Stimulated activated CD8-positive, alpha-beta memory T cell treated with anti-CD3 and anti-CD28 coated beads, Interleukin-7, amount 100 ng/mL, for 24 hours (primary cell): ENCODE measurements at places on chromosomes 4 and X.

DNA sequence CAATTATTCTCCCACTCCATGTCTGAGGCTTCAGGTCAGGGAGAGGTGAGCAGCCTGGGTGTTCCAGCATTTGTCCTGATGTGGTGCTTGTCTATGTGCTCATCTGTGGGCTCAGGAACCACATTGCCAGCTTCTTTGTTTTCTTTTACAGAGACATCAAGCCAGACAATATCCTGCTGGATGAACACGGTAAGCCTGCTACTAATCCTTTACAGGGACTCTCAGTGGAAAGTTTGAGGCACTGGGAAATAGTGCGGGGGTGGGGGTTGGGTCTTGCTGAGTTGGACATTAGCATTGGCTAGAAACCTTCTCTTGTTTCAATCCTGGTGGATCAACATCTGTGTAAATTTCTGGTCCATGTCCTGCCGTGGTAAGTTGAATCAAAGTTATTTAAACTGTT is 310.3 kb downstream of the EVC2 start:
- no peak for DNase-seq

GRCh38 chr4:162838671-162839070 is 328.0 kb downstream of the NAF1 start:
- DNase-seq, result no peak

GRCh38 chrX:40209951-40210617 is 112.3 kb upstream of the BCOR start:
- no peak for DNase-seq

- DNase-seq, result no peak
These were observed 29.5 kb downstream of the SMPX start for GRCh38 chrX:21728276-21728968.

DNA sequence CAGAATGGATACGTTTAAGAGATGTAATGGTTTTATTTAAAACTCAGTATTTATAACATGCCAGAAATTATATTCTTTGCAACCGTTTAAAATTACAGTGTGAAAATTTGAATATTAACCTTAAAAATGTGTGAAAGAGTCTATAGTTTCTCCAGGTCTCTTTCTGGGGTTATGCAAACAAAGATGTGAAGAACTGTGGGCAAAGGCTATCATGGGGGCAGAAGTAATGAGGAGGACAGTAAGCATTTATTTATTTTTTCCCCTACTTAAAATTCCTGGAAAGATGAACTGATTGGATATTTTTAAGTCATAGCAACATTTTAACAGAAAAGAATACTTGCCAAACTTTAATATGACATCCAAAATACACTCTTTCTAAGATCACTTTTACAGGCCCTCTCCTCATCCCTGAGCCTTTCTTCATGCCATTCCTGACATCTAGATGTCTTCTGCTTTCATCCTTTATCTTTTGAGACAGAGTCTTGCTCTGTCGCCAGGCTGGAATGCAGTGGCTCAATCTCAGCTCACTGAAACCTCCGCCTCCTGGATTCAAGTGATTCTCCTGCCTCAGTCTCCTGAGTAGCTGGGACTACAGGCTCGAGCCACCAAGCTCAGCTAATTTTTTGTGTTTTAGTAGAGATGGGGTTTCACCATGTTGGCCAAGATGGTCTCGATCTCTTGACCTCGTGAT is 46.1 kb downstream of the TMEM131L start:
- no peak for DNase-seq

- no peak for DNase-seq
These were observed 144.1 kb downstream of the PACRGL start for GRCh38 chr4:20844311-20844710.

DNA sequence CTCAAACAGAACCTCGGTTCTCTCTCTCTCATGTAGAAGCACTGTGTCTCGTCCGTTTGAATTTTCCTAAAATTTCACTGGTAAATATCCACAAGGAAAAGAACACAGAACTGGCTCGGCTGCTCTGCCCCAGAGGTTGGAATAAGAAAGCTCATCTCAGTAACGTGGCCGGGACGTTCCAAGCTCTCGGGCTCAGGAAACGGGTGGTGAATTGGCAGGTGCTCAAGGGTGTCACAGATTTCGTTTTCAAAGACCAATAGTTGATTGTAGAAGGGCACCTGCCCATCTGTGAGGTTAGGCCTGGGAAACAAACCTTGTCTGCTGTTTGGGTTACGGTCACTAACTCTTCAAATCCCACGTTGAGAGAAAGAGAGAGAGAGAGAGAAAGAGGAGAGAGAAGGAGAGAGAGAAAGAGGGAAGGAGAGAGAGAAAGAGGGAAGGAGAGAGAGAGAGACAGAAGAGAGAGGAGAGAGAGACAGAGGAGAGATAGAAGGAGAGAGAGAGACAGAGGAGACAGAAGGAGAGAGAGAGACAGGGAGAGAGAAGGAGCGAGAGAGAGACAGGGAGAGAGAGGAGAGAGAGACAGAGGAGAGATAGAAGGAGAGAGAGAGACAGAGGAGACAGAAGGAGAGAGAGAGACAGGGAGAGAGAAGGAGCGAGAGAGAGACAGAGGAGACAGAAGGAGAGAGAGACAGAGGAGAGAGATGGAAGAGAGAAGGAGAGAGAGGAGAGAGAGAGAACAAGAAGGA is 106.6 kb downstream of the CRLF2 start:
- DNase-seq, result no peak

DNA sequence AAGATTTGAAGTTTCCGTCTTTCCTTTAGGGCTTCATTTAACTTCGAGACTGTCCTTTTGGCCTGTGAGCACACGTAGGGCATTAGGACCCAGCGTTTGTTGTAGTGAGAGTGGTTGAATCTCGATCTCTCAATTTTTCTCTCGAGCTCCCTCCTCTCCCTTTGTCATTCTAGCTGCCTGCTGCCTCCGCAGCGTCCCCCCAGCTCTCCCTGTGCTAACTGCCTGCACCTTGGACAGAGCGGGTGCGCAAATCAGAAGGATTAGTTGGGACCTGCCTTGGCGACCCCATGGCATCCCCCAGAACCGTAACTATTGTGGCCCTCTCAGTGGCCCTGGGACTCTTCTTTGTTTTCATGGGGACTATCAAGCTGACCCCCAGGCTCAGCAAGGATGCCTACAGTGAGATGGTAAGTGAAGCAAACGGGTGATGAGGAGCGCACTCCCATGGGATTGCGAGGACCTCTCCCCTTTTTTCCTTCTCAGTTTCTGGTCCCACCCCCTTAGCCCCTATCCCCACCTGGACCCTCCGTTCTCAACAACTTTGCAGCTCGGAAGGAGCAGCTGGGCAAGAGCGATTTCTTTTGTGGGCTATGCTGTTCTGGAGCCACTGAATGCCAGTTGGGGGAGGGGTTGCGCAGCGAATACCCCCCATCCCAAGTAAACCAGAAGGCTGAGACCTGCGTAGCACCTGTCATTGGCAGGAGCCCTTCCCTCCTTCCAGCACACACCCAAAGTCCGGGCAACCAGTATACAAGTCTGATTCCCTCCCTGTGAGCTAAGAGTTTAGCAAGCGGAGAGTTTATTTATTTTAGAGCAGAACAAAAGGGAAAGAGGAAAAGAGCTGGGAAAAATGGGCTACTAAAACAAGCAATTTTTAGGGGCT is at the start of gene TMEM35A:
TSS of gene TMEM35A (plus strand) at position 164 of the 883 bp plus-strand sequence. CDS start at position 288, 124 bp downstream.
- DNase-seq, result no peak

- no peak for DNase-seq
These were observed 158.4 kb downstream of the TENT5D start for GRCh38 chrX:80578517-80579105.

DNA sequence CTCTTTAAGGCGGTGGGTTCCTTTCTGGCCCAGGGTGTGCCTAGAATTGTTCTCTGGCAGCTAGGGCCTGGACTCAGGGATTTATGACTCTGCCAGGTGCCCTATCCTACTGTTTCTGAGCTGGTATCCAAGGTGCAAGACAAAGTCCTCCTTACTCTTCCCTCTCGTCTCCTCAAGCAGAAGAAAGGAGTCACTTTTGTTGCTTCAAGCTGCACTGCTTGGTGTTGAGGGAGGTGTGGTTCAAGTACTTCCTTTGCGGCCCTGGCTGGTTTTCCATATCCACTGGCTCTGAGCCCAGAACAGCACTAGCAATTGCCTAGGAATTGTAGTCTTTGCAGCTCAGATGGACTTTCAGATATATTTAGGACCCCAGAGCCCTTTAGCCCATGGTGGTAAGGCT is 39.3 kb downstream of the RTL3 start:
- DNase-seq, result no peak

- DNase-seq, result no peak
These were observed 132.3 kb downstream of the HMX1 start for GRCh38 chr4:8739317-8739716.

DNA sequence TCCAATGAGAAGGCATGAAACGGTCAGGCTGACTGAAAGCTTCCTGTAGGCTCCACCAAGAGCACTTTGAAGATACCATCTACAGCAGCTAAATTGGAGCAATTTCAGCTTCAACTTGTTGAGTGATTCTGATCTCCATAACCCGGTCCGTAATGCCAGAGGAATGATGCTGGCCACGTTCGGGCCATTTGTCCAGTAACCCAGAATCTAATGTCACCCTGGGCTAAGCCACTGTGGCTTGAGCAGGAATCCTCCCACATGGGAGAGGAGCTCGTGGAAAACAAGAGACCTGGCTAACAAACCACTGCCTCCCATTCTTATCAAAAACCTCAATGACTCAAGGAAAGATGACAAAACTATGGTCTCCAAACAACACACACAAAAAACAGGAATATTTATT is 14.2 kb upstream of the TCEAL4 start:
- no peak for DNase-seq
